Stimulated activated naive B cell treated with anti-CD40 and anti-IgM and Interleukin-4, amounts not matched to agents 10 μg/mL and 1 μg/mL and 100 μg/mL, for 72 hours (primary cell): ENCODE measurements at places on chromosomes 11 and 22.
A peak's percentile ranks its signal among the peaks of the same experiment; 100 is the strongest.

DNA sequence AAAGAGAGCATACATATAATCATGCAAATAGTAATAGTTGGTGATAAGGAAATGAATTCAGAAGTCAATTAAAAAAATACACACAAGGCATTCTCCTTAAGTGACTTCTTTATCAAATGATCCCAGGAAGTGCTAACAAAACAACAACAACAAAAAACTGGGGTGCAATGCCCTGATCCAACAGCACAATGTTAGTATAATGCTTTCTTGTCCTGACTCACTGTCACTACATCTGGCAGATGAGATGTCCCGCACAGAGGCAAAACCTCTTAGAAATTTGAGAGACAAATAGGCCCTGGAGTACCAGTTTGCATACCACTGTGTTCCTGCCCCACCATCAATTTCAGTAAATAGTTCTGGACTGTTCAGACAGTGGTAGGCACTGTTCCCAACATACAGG is 11.0 kb upstream of the AMBRA1 start:
- no peak for DNase-seq

GRCh38 chr22:45526768-45527360 is 24.2 kb downstream of the FBLN1 start:
- DNase-seq = no peak

- no peak for DNase-seq
These were observed 6.6 kb downstream of the OR51F1 start for GRCh38 chr11:4763096-4763495.

- DNase-seq = peak; percentile 43
These were observed 1.7 kb upstream of the CBX6 start for GRCh38 chr22:38873469-38874411.

GRCh38 chr22:44398856-44399837 is 86.4 kb upstream of the SHISAL1 start:
- DNase-seq = no peak

- no peak for DNase-seq
These were observed 498.3 kb downstream of the CNTN5 start for GRCh38 chr11:99519095-99519494.

- DNase-seq = no peak
These were observed 26.9 kb downstream of the ARVCF start for GRCh38 chr22:19989725-19990067.

DNA sequence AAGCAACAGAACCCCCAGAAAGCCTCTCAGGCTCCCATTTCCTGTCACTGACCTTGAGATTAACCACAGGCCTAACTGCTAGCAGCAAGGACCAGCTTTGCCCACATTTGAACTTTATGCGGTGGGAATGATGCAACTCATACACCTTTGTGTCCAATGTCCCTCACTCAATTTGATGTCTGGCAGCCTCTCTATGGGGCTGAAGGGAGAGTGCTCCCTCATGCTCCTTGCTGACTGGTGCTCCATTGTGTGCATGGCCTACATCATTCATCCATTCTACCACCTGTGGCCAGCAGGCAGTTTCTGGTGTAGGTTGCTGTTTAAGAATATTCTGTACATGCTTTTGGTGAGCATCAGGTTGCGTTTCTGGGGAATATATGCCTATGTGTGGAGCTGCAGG is 31.9 kb downstream of the KCNQ1OT1 start:
- no peak for DNase-seq

DNA sequence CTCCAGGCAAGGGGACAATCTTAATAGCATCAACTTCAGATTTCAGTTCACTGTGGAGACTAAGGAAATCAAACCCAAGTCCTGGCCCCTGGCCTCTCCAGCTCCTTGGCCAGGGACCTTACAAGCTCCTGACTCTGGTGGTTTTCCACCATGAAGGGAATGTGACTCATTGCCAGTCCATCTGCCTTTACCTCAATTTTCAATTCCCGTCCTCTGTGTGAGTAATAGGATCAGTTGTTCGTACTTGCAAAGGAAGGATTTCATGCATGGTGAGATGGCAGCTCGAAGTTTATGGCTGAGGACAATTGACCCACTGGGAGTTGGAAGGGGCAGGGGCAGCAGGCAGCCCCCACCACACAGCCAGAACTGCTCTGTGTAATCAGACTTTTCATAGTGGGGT is 42.5 kb downstream of the INSC start:
- no peak for DNase-seq

DNA sequence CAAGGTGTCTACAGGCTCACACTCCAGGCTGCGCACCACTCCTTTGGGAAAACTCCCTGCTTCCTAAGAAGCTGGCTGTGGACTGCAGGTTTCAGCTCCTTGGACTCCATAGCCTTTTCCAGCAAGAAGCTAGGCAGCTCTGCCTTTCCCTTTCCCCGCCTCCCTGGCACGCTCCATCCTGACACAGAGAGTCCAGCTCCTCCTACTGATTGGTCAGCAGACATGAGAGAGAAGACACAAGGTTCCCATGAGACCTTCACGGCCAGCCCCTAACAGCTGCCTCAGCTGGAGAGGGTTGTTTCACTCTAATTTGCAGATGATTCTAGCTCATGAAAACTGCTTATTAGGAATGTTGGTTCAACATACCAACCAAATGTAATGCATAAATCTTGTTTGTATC is 27.6 kb downstream of the TENM4 start:
- no peak for DNase-seq

GRCh38 chr11:6362185-6362872 is 27.9 kb upstream of the SMPD1 start:
- no peak for DNase-seq

DNA sequence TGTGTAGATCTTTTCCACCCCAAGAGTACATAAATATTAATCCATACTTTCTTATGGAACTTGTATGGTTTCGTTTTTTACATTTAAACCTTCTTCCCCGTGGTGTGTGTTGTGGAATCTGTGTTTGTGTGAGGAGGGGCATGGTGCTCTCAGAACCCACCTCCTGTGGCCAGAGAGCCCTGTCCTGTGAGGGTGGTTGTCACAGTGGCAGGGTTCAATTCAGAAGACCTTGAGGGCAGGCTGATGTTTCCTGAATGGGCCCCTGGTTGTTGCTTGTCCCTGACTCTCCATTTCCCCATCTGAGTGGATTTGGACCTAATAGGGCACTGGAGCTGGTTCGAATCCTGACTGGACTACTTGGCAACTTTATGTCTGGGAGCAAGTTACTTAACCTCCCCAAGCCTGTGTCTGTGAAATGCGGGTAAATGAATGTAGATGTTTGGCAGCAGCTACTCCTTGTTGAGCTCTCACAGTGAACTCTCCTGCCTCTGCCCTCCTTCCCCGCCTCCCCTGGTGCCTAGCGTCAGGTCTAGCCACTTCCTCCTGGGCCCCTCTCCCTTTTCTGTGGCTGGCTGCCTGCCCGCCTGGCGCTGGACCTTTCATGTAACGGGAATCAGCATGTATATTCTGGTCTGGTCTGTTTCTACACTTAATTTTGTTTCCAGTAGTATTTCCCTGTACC is 7.3 kb downstream of the NEAT1 start:
- DNase-seq = no peak

DNA sequence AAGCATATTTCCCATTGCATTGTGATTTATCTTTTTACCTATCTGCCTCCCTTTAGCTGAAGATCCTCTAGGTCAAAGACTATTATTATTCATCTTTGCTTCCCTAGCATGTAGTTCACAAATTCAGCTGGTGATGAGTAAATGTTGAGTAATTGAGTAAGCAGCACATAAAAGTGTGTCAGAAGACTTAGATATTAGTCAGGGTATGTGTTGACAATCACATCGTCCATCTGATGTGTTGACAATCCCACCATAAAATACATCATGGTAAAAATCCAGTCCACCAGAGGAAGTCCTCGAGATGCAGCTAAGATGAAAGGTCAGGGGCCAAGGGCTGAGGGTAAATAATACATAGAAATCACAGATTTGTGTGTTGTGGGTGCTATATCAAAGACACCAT is 22.9 kb upstream of the ABTB2 start:
- no peak for DNase-seq

DNA sequence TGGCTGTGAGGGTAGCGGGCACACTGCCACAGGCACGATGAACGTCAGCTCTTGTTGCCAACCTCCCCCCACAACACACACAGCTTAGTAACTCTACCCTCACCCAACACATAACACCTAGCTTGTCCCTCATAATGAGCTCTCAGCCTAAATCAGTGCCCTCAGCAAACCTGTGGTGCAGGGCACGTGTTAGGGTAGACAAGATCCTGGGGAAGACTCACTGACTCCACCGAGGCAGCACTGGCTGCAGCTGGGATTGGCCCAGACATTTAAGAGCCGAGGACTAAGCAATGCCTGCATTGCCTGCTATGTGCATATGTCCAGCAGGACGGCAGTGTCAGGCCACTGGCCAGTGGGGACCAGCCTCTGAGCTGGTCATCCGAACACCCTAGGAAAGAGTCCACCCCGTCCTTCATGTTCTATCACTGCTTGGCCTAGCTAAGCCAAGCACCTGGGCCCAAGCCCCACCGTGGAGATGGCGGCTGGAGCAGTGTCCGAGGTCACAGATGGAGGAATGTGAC is 32.9 kb upstream of the TRIM29 start:
- DNase-seq = no peak

GRCh38 chr11:16001899-16002426 is 354.4 kb downstream of the SOX6 start:
- DNase-seq = no peak

DNA sequence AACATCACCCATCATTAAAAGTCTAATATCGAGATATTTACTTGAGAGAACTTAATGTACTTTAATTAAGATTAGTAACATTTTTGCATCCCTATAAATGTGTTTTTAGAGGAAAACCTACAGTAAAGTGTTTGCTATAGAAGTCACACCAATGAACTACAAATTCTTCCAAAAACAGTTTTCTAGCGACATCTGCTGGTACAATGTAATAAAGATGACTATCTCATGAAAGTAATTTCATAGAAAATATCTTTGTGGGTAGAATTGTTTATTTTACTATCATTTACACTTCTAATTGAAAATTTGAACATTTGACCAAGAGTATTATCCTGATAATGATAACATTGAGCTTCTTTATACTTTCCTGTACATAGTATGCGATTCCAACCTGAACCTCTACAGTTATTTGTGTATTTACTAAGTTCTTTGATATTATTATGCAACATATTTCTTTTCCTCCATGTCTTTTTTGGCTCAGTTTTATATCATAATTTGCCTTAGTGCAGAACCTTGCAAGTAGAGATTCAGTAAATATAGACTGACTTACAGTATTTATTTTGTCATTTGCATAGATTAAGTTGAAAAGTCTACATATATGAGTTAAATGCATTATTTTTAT is 252.7 kb downstream of the TMEM135 start:
- no peak for DNase-seq

DNA sequence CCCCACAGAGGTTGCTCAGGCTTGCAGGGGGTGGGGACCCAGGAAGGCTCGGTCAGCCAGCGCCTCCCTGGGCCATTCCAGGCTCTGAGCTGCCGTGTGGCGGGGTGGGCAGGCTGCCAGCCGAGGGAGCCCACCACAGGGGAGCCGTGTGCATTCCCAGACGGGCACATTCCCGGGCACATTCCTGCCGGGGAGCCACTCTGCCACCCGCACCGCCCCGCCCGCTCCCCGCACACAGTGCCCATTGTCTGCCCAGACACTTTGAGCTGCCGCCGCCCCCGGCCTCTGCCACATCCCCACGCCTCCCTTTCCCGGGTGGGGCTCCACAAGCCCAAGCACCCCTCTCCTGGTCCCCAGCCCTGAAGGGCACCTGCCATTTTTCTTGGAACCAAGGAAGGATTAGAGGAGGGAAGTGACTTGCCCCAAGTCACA is 27.4 kb downstream of the RPL3 start:
- no peak for DNase-seq

- DNase-seq = no peak
These were observed 26.6 kb upstream of the XBP1 start for GRCh38 chr22:28826921-28827320.

GRCh38 chr22:38347181-38347943 is 30.1 kb upstream of the CSNK1E start:
- no peak for DNase-seq

- DNase-seq = no peak
These were observed 616 bp downstream of the OR10S1 start for GRCh38 chr11:123976770-123977560.

DNA sequence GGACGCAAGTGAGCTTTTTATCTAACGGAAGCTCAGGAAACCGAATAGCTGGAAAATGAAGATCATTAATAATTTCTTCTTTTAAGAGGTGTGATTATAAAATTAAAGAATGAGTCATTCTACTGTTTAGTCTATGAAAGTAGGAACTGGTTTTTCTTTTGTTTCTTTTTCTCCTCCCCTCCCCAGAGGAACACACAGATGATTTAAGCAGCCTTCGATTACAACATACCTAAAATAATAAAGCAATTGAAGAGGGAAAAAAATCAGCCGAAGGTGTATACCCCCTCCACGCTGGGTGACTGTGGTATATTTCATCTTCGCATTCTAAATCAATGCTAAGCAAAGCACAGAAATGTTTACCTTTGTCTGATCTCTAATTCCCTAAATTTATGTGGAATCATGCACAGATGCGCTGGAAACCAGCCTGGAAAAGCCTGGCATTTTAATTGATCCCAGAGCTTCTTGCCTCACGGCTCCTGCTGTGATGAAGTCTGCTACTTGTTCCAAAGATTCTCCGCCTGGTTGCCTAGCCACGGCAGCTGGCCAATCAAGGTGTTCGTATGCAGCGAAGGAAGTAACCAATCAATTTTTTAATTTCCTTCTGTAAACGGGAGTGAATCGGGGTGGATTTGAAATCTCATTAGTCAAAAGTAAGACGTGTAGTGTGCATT is 133.9 kb downstream of the FANCF start:
- no peak for DNase-seq

DNA sequence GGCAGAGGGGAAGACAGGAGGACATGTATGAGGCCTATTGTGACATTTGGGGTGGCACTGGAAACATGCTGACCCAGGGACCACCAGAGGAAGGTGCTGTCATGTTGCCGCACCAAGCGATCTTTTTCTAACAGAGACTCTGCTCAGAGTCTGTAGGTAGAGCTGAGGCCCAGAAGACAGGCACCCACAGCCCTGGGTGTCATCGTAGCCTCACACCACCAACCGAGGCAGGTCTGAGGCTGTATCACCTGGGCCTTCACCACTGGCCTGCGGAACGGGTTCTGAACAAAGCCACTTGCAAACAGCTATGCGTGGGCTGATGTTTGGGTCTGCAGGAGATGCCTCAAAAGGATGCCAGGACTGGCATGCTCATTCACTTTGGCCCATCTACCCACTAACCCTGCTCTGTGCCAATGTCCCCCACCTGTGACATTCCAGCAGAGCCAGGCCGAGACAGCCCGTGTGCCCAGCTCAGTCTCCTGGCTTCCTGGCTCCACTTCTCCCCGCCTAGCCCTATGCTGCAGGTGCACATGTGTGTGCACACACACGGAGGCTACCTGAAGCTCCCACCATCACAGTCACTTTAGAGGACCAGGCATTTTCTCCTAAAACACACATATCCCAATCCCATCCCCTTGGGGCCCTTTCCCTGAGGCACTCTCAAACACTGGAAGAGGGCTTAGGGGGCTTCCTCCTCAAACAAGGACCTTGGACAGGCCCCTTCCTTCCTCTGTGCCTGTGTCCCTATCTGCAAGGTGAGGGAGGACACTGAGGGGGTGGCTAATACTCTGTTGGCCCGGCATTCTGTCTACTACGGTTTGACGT is 3.6 kb downstream of the TRIM29 start:
- no peak for DNase-seq
